Left ventricle myocardium superior (tissue), 1 donor: ENCODE measurements at places on chromosomes 3 and 15. TPM values are rescaled to one million over a fixed set of nuclear protein-coding genes. Genes with fewer than 3 reads are reported as not detected.

SPRED1 gene
- total RNA-seq = 7.3 TPM

GPD1L gene
- 246 TPM for total RNA-seq

DNA sequence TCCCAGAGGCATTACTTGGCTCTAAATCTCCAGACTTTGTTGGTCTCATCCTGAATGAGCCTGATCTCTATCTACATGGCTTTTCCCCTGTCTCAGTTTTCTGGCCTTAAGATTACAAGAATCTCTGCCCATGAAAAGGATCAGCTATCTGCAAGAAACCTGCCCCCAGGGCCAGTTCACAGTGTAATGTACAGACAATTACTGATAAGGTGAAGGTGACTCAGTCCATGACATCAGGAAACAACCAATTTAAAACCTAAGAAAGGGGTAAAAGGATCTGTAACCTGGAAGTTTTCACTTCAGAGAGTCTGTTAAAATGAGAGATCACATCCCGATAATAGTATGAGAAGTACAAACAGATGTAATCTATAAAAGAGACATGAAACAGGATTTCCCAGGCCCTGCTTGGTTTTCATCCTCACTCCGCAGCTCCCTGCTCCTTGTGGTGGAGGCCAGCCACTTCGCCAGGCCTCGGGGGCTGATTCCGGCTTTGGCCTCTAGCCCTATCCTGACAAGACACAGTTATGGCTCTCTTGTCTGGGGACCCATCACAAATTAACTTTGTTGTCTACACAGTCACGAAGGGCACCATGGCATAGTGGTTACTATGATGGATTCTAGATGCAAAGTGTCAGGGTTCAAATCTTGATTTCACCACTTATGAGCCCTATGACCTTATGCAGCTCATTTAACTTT lies 136.9 kb downstream of the THSD4 start:
- DNase-seq = no peak

- no peak for DNase-seq
Observed at GRCh38 chr3:146386936-146387335, 82.4 kb downstream of the PLSCR2 start.

GRCh38 chr3:29694783-29695182 lies 413.9 kb downstream of the RBMS3 start:
- no peak for DNase-seq

DNA sequence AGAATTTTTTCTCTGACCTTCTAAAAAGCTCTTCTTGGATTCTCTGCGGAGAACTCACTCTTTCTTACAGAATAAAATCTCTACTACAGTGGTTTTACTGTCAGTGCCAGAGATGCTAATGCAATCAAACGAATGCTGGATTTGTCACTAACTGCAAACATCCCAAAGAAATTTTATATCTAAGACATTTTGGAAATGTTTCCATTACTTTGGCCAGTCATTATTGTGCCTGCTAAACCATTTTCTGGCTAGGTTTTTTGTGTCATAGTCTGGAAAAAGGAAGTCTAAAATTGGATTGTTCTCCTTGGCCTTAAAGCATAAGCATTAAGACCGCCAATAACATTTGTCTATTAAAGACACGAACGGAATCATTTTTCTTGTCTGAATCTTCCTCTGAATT lies 54.0 kb downstream of the PLOD2 start:
- DNase-seq = no peak

DNA sequence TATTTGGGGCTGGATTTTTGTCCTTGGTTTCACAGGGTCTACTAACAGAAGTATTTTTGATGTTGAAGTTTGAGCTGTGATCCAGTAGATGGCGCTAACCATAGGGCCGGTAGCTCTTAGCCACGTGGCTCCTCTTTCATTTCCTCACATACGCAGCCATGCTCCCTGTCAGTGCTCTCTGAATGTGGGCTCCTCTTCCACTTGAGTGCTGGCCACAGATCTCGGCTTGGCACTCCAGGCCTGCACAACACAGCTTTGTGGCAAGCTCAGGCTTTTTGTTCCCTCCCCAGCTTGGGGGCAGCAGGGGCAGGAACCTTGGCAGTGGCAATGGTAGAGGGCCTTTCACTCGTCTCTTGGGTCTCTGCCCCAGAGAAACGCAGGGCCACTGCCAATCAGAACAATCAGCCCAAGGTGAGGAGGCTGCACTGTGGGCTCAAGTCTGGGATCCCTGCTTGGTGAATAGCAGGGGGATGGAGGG lies 18.6 kb upstream of the DNAAF4 start:
- no peak for DNase-seq

- DNase-seq = no peak
Observed at GRCh38 chr15:66148187-66148586, 105.4 kb downstream of the MEGF11 start.

- DNase-seq = no peak
Observed at GRCh38 chr15:58951388-58952007, 18.0 kb upstream of the SLTM start.

- no peak for DNase-seq
Observed at GRCh38 chr15:62665449-62665848, 377.1 kb upstream of the TPM1 start.

FETUB gene
- total RNA-seq = not detected

NR1I2 gene
- 0.12 TPM for total RNA-seq

DNA sequence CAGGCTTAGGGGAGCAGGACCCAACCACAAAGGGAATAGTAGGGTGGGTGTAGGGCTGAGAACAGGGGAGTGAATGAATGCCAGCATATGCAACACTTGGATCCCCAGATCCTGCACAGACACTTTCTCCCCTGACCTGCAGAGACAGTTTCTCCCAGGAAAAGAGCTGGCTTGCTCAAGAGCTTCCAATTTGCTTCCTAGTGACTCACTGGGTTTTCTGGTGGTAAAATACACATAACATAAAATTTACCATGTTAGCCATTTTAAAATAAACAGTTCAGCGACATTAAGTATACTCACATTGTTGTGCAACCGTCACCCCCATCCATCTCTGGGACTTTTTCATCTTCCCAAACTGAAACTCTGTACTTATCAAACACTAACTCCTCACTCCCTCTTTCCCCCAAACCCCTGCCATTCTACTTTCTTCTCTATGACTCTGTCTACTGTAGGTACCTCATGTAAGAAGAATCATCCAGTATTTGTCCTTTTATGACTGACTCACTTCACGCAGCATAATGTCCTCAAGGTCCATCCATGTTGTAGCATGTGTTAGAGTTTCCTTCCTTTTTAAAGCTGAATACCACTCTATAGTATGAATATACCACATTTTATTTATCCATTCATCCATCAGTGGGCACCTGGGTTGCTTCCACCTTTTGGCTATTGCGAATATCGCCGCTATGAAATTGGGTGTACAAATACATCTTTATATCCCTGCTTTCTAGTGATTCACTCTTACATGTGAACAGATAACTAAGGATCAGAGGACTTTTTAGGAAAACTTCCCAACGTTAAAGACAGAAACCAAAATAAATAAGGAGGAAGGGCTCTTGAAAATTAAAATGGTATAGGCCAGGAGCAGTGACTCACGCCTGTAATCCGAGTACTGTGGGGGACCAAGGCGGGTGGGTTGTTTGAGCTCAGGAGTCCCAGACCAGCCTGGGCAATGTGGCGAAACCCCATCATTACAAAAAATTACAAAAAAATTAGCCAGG lies 95.6 kb upstream of the TJP1 start:
- DNase-seq = no peak

DNA sequence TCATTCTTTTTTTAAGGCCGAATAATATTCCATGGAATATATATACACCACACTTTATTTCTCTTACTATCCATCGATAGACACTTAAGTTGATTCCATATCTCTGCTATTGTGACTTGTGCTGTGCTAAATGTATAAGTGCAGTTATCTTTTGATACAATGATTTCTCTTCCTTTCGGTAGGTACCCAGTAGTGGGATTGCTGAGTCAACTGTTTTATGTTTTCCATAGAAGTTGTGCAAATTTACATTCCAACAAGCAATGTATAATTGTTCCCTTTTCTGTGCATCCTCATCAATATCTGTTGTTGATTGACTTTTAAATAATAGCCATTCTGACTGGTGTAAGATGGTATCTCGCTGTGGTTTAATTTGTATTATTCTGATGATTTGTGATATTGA lies 81.0 kb downstream of the STXBP5L start:
- no peak for DNase-seq

GRCh38 chr3:149382518-149382917 lies 5.1 kb upstream of the TM4SF1 start:
- no peak for DNase-seq

ALG3 gene
- 18.5 TPM for total RNA-seq

DNA sequence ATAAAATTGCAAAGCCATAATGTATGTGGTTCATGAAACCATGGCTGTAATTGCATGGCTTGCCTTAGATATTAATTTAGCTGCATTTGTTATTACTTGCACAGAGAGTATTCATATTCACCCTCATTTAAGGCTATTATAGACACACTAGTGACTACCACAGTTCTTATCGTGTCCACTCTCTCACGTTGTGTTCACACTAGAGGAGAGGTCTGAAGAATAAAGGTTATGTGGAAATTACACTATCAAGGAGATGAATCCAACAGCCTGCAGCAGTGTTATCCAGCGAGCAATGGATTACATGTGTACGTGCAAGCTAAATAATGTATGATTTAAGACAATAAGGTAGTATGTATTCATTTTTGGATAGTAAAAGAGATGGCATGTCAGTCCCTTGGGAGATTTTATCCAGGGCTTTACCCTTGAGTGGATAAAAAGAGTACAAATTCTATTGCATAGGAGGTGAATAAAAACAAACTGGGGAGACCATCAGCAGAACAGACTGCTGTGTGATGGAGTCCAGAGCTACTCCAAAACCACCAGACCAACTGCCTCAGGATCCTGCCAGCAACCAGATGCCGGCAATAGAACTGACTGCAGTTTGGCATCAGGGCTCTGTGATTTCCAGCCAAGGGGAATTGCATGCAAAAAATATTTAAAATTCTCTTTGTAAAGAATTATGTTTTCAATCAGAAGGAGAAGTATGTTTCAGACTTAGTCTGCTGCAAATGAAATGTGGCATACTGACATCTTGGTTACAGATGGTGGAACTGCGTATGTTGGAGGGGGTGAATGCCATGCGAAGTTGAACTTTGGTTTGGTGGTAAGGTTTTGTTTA lies 146.6 kb downstream of the RBMS3 start:
- no peak for DNase-seq

GRCh38 chr3:141677701-141678100 lies 60.4 kb upstream of the RNF7 start:
- no peak for DNase-seq

GRCh38 chr3:172666181-172666872 lies 44.5 kb downstream of the NCEH1 start:
- no peak for DNase-seq

- no peak for DNase-seq
Observed at GRCh38 chr3:155097009-155097349, 16.9 kb downstream of the MME start.

VGLL3 gene
- total RNA-seq = 3.6 TPM

GRCh38 chr3:144942093-144942837 lies 970.6 kb downstream of the DIPK2A start:
- no peak for DNase-seq

CLDN11 gene
- total RNA-seq = 4.2 TPM

ADGRG7 gene
- not detected for total RNA-seq

DNA sequence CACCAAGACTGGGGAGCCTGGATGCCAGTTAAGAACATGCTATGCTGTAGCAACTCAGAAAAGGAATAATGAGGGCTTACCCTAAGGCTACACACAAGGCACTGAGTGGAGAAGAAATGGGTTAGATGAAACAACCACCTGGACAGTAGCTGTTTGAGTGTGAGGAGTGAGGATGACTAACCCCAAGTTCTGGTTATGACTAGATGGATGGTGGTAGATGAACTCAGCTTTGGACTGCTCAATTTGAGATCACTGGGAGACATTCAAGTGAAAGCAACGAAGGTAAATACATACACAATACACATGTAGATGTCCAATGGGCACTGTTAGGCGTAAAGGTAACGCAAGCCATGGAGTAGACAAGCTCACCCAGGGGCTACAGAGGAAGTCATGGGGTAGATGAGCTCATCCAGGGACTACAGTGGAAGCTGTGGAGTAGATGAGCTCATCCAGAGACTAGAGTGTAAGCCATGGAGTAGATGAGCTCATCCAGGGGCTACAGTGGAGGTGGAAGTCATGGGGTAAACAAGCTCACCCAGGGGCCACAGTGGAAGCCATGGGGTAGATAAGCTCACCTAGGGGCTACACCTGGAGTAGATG lies 98.3 kb downstream of the ANO10 start:
- no peak for DNase-seq

SEMA5B gene
- 4.2 TPM for total RNA-seq

- peak; percentile 75 for DNase-seq
Observed at GRCh38 chr3:125003369-125003853, 52.4 kb downstream of the HEG1 start.

PLA2G4D gene
- total RNA-seq = not detected

IMPG2 gene
- total RNA-seq = 0.20 TPM

- DNase-seq = no peak
Observed at GRCh38 chr3:143956838-143957237, 14.8 kb upstream of the DIPK2A start.

DNA sequence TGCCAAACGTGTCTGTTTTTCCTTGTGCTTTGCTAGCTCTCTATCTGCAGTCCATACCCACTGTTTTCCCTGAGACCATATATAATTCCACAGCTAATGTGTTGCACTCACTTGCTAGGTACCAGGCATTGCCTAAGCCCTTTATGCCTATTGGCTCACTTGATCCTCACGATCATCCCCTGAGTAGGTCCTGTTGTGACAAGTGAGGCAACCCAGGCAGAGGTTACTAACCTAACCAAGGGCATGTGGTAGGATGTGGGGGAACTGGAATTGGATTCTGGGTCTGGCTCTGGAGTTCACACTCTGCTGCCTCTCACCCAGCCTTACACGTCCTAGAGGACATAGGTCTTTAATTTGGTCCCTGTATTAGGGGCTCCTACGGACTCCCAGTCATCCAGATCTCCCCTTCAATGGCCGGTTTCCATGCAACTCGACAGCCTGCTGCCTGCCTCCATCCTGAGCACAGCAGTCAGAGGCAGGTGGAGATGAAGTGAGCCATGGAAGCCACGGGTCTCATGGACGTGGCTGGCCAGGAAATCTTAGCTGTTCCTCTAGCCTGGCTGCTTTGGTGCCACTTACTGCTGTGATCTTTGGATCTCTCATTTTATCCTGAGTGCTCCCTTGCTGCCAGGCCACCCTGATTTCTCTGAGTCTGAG lies 38.9 kb upstream of the MYZAP start:
- DNase-seq = no peak

DNA sequence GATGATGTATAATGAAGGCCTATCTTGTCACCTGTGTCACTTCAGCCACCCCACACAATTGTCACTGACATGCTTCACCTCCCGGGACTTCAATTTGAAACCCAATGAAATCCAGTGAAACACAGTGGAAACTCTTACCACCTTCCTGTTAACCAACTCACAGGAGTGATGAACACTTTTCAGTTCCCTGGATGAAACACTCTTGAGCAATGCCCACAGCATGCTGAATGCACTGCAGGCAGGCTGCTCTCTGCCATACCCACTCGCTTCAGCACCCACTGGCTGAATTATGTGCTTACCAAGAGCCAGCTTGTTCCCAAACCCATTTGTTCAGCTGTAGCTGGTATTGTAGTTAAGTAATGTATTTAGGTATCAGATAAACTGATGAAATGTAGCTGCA lies 47.0 kb downstream of the MAP2K1 start:
- DNase-seq = no peak
